ENCODE measurements at places on chromosomes 2 and 18.

- no peak for DNase-seq
Measured at GRCh38 chr2:224841910-224842309, 125.7 kb upstream of the CCDC195 start.

GRCh38 chr18:28147674-28148171, 29.2 kb downstream of the CDH2 start:
- no peak for DNase-seq

- no peak for DNase-seq
Measured at GRCh38 chr2:140542627-140543026, 1588.2 kb downstream of the LRP1B start.

GRCh38 chr2:214019973-214020345, 390.9 kb upstream of the VWC2L start:
- DNase-seq = no peak
